ENCODE measurements at places on chromosomes 5 and 9.
A peak's percentile ranks its signal among the peaks of the same experiment; 100 is the strongest.

- no peak for DNase-seq
These were observed at the start of gene DOCK8 for GRCh38 chr9:214648-215493. Gene DOCK8 (plus strand): TSS chr9:214865. CDS start chr9:214977, 112 bp downstream.

GRCh38 chr5:54867310-54867944 is 118.0 kb downstream of the ESM1 start:
- no peak for DNase-seq

DNA sequence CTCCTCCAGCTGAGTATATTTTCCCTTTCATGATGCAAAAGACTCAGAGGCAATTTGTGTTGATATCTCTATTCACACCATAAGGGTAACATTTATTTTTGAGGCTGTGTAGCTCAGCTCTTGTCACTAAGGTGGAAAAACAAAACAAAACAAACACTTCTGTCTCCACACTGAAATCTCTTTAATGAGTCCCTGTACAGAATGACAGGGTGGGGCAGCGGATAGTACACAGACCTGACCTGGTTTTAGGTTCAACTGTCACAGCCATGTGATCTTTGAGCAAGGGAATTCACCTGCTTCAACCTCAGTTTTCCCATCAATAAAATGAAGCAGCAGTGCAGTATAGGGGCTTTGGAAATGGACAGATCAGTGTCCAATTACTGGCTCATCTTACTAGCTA is 29.3 kb downstream of the TLR4 start:
- DNase-seq, result no peak

DNA sequence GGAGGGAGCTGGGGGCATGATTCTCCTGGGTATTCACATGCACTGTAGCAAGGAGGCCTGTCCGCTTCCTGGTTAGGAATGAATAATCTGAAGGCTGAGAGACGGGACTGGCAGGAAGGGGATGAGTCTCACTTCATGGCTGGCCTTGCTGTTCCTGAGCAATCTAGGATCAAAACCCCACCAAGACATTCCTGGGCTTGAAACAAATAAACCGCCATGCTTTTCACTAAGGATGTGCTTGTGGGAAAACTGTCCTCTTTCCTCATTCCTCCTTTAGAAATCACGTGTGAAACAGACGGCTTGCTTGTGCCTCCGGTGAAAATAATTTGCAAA is 132.8 kb downstream of the MACROH2A1 start:
- no peak for DNase-seq

GRCh38 chr9:133709015-133709611 is 29.0 kb downstream of the SARDH start:
- no peak for DNase-seq

GRCh38 chr9:84385386-84386040 is 45.0 kb upstream of the SLC28A3 start:
- no peak for DNase-seq

GRCh38 chr5:32090755-32091128 is 83.4 kb downstream of the GOLPH3 start:
- DNase-seq, result no peak

GRCh38 chr5:65873181-65873750 is 53.1 kb upstream of the ERBIN start:
- DNase-seq, result no peak

GRCh38 chr9:131181091-131181681 is 55.8 kb downstream of the NUP214 start:
- DNase-seq, result no peak

DNA sequence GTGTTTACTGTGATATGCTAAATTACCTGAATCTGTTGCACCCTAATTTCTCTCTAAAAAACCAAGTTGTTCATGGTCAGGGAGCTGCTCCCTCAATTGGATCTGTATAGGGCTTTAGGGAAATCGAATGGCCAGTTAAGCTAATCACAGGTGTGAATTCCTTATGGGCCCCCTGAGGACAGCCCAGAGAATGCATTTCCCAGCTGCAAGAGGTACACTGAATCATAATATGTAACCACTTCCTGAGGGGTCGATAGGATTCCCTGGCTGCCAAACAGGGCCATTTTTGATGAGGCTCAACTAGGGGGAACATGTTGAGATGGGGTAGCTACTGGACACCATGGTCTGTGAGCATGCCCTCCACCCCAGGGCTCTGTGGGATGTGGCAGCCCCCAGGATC is 478.6 kb downstream of the CCDC171 start:
- no peak for DNase-seq

- DNase-seq, result no peak
These were observed 17.5 kb downstream of the IRF1 start for GRCh38 chr5:132473019-132473531.

DNA sequence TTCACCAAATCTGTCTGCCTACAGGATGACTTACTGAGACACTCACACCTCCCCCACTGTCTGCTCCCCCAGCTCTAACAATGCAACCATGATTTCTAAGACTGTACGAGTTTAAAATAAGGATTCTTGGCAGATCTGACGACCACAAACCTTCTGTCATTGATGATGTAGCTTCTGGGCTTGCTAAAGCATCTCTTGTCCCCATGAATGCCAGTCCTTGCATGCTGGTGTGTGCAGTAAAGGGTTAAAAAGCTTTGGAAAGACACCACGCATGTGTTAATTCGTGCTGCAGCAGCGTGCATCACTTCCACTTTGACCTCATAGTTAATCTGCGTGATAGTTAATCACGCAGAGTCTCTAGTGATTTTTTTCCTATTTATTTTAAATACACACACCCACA is 411 bp upstream of the GABRG2 start:
- DNase-seq, result no peak

DNA sequence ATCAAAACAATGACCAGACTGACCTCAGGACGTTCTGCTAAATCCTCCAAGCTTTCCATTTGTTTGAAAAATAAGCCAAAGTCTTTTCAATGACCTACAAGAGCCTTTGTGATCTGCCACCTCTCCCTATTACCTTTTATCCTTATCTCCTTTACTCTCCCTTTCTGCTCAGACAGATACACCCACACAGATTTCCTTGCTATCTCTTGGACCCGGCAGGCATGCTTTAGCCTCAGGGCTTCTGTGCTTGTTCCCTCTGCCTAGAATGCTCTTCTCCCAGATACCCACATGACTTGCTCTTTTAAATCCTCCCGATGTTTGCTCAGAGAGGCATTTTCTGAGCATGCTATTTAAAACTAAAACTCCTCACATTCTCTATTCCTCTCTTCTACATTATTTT is 8.9 kb upstream of the ELOVL7 start:
- DNase-seq, result no peak

- DNase-seq, result peak; percentile 49
These were observed 9.3 kb downstream of the BAAT start for GRCh38 chr9:101375546-101375945.

DNA sequence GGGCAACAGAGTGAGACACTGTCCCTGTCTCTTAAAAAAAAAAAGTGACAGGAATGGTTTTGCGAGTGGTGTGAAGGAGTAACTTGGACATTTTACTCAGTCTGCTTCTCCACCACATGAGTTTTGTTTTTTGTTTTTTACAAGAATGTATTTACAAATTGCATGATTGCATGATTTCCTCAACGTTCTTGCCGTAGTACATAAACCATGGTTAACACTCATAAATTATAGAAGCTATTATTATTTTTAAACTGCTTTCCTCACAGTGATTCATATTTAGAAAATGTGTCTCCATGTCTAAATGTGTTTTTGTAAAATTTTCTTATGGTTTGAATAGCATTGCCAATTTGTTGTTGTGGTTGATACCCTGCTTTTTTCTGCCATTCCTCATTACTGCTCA is 220.0 kb downstream of the GOLPH3 start:
- DNase-seq, result no peak

- no peak for DNase-seq
These were observed 4.0 kb upstream of the WDR70 start for GRCh38 chr5:37375091-37375490.

Measured in H1 (cell line).